ENCODE measurements at places on chromosomes 5 and 9. TPM values are rescaled to one million over a fixed set of nuclear protein-coding genes. Genes with fewer than 3 reads are reported as not detected.

DNA sequence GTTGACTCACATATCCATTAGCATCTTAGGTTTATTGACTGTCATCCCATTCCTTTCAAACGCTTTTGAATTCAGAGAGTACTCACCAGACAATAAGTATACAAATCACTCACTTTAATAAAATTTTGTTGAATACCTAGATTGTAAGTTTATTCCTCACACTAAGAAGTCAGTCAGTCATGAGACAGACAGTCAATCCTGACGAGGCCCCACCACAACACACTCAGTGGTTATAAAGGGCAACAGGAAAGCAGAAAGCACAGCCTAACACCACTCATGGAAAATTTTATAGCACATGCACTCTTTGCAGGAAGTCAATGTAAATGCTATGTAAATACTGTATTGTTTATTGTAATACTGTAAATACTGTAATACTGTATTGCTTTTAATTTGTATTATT is 176.3 kb upstream of the PTGER4 start:
- no peak for DNase-seq

DNA sequence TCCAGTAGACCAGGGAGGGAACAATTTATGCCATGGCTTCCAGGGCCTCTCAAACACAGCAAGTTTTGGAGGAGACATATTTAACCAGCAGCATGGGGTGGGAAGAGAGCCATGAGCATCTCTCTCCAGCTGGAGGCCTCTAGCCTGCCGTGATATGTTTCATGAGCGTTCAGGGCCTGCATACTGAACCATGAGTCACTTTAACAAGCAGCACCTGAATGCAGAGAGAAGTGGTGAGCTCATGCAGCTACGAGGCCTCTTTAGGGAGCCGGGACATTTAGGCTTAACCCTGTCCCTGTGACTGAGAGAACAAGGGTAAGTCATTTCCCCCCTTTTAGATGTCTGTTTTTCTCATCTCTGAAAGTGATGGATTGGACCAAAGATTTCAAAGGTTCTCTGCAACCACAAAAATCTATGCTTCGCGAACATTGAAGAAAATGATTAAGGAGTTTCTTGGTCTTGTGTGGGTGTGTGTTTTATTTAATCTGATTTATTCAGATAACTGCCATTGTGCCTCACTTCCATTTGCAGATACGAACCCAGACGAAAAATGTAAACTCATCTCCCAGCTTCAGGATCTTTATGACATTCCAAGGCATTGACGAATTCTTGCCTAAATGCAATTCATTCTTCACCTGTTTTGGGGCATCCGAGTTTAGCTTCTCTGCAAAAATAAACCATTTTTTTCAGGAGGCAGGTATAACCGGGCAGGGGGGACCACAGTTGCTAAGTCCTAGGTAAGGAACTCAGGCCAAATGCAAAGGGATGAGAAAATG is 157.0 kb downstream of the GABBR2 start:
- DNase-seq: no peak

GRCh38 chr9:131739959-131740648 is at the start of gene RAPGEF1:
Gene RAPGEF1, minus strand, starts transcription at chr9:131740076. Its CDS starts 246 bp downstream, at chr9:131739830.
- DNase-seq: peak; percentile 96

GRCh38 chr5:82011761-82012160 is 39.9 kb downstream of the ATG10 start:
- no peak for DNase-seq

DNA sequence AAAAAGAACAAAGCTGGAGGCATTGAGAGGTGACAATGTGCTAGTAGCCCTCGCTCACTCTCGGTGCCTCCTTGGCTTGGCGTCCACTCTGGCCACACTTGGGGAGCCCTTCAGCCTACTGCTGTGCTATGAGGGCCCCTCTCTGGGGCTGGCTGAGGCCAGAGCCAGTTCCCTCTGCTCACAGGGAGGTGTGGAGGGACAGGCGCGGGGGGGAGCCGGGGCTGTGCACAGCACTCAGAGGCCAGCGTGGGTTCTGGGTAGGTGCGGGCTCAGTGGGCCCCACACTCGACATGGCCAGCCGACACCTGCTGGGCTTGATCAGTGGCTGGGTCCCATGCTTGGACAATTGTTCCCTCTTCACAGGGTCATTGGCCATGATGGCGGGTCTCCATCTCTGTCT is 202.5 kb upstream of the GRAMD2B start:
- DNase-seq: no peak

GRCh38 chr9:37217161-37217560 is 96.8 kb downstream of the ZCCHC7 start:
- DNase-seq: no peak

GRCh38 chr5:75630875-75631274 is 19.6 kb downstream of the ANKDD1B start:
- no peak for DNase-seq

DNA sequence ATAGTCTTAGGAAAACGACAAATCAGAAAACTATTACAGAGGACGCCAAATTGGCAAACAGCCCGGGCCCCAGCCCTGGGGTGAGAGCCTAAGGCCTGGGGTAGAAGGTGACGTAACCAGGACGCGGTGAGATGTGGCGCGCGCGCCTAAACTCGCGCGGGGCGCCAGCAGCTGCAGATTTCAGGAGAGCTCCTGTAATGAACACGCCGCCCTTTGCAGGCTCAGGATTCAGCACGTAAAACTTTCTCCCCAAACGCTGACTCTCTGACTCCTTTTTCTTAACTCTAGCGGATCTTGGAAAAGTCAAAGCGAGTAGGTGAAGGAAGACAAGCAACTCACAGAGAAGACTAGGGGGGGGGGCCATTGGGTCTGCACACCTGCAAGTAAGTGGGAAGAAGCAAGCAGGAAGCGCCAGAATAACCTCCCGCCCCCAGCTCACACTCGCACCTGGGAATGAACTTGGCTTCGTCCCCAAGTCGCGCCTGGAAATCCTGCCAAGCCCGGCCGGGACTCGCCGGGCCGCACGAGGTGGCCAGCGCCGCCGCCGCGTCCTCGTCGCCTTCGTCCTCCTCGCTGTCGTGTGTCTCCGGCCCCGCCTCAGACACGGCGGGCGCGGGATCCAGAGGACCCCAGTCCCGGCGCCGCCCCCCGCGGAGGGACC is 822 bp downstream of the RASEF start:
- no peak for DNase-seq

DNA sequence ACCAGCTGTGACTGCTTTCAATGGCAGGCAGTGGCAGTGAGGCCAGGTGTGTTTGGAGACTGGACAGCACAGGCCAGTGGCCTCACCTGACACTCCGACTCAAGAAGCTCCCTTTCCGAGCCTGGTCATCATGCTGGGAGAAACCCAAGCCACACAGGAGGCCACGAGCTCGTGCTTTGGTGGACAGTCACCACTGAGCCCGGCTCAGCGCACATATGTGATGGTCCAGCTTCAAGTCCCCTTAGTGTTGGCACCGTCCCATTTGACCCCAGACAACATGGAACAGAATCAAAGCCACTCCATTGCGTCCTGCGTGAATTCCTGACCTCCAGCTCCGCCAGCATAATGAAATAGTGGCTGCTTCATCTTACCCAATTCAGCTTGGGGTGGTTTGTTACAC is 64.0 kb upstream of the PPP1R26 start:
- no peak for DNase-seq

DNA sequence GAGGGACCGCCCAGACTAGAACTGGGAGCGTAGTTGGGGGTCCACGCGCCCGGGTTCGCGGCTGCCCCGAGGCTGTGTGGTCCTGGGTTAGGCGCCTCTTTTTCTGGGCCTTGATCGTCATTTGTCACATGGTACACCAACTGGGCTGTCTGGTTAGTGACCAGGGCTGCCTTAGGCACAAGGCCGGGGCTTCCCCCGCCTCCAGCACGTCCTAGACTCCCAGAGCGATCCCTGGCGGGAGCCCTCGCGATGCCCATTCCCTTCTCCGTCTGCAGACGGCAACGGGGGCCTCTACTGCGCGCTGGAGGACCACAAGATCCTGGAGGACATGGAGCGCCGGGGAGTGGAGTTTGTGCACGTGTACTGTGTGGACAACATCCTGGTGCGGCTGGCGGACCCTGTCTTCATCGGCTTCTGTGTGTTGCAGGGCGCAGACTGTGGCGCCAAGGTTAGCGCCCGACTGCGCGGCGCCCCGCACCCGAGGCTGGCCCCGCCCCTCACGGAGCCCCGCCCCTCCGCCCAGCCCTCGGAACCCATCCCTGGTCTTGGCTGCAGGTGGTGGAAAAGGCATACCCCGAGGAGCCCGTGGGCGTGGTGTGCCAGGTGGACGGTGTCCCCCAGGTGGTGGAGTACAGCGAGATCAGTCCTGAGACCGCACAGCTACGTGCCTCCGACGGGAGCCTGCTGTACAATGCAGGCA is 1.5 kb downstream of the UAP1L1 start:
- DNase-seq: no peak

DNA sequence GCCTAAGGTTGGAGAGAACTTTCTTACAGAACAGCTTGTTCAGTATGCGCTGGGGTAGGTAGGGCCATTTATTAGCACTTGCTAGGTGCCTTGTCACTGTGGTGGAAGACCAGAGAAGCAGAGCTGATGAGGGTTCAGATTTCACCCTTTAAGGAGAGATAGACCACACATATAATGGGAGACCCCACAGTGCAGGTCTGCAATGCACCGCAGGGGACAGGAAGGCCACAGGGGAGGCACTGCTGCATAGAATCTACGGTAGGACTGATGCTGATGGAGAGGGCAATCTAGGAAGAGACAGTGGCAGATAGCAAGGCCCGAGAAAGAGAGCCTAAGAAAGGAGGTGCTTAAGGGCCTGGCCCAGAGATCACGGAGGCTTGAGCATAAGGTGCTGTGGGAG is 64.2 kb downstream of the PTPDC1 start:
- DNase-seq: no peak

DNA sequence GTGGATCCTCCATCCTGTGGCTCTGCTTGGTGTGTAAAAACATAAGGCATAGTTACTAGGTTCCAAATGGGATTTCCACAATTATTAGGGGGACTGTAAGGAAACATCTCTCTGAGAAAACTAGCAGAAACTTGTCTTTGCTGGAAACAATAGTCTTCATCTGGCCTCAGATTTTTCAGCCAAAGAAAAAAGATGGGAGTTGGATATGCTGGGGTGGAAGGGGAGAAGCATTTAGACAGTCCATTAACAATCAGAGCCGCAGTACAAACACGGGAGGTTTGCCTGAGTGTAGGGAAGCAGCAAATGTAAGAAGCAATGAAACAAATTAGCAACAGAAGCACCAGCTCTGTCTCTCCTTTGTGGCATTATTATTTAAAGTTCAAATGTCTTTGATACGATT is 402.7 kb upstream of the ZNF608 start:
- no peak for DNase-seq

- DNase-seq: no peak
Measured at GRCh38 chr5:74028406-74028805, 402.4 kb downstream of the ARHGEF28 start.

- DNase-seq: no peak
Measured at GRCh38 chr9:101269591-101270283, 115.1 kb downstream of the BAAT start.

DNA sequence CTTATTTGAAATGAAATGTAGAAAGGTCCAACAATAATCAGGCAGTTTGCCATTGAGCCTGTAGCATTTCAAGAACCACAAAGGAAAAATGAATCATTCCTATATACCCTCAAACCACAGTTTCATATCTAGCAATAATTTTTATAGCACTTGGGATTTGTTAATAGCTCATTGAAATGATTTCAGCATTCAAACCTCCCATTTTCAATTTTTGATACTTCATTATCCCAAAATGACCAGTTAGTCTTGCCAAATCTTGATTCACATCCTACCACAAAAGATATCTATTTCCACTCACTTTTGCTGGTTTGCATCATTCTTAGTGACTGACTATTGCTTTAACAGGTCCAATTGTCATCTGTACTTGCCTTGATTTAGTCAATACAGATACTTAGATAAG is 790.1 kb downstream of the TLE1 start:
- no peak for DNase-seq

DNA sequence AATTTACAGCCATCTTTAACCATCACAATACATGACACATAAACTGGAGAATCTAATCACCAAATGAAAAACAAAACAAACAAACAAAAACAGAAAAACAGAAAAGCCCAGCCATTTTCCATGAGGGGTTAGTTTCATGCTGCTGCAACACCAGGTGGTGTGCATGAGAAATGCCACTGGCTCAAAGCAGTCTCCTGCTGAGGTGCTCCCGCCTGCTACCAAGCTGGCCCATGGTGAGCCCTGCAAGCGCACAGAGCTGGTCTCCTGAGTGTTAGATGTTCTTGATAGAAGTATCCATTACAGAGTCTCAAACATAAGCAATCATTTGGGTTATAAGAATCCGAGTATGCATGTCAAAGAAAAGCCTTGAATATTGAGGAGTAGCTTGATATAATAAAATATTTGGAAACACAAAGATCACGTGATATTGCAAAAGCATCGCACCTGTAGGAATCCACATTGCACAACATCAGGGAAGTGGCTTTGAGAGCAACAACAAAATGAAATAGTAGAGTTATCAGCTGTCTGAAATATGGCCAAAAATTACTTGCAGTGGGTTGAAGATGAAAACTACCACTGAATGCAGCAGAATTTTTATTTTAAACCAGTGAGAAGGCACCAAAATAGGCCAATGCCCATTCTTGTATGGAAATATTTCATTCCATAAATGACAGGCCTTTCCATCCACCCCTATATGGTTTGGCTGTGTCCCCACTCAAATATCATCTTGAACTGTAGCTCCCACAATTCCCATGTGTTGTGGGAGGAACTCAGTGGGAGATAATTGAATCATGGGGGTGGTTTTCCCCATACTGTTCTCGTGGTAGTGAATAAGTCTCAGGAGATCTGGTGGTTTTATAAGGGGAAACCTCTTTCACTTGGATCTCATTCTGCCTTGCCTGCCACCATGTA is 194.8 kb downstream of the SYK start:
- no peak for DNase-seq

DNA sequence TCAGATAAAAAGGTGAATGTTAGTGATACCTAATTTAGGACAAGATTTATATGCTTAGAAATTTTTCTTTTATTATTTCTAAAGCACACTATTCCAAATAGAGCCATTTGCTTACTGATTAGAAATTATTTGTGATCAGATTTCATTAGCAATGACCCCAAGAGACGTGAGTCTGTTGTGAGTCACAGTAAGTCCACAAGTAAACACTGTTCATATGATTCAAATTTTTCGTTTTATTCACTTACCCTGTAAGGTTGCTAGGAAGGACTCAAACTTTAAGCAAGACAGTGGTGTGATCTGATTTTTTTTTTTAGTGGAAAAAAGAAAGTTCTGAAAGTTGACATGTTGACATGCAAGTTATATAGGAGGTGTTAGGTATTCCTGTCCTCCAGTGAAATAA is 1.2 kb downstream of the CARD6 start:
- no peak for DNase-seq

REEP2 gene
- total RNA-seq: 2.6 TPM

LHFPL2 gene
- total RNA-seq: 76.0 TPM

IL9 gene
- total RNA-seq: not detected

IQGAP2 gene
- 28.5 TPM for total RNA-seq

RNF20 gene
- total RNA-seq: 34.2 TPM

RNF224 gene
- not detected for total RNA-seq

PCDHGA6 gene
- 3.1 TPM for total RNA-seq
